CD4-positive, alpha-beta T cell treated with Interleukin-10 for 1 hour (primary cell): ENCODE measurements at places on chromosomes 7 and 10.

DNA sequence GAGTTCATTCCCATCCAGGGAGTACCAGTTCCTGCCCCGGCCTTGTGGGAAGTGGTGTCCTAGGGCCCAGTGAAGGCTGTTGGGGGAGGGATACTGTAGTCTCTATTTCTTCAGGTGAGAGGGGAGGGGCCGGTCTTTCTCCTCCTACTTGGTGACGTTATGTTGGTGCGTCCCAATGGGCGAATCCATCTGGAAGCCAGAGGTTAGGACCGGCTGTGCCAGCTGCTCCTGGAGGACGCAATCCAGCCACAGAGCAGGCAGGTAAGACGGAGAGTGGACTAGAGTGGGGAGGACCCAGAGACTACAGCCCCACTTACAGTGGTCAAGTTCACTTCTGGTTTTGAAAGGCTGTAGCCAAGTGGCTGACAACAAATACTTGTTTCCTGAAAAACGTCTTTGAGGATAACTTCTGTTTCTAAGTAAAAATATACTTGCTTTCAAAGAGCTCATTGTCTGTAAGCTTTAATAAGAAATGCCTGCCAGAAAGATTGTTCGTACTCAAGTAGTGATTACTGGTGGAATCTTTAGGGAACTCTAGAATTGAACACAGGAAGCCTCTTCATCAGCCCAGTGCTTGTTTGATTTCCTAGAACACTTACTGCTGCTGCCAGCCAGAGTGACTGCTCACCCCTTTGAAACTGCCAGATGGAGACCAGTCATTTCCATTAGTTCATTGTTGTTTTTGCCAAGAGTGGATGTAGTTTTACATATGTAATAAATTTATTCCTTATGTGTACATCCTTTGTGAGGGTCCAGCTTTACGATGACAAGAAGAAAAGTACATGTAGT, 25.4 kb downstream of the RBM33 start:
- no peak for DNase-seq

DNA sequence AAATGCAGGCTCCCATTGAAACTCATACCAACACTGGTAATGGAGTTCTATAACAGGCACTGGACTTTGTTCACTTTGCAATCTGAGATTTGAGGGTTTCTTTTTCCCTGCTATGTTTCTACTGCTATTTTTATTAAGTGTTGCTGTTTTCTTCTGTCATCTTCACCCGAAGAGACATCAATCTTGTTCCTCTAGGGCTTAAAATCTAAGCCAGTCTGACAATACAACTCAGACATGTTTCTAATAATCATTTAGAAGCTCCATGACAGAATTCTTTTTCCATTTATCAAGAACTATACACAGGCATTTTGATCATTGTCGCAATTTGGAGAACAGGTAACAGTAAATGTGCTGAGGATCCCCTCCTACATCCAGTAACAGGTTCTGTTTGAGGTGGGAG, 98.5 kb upstream of the GNAI1 start:
- no peak for DNase-seq

GRCh38 chr7:732556-732955, 5.5 kb upstream of the PRKAR1B start:
- no peak for DNase-seq

GRCh38 chr7:24572393-24572996, 757 bp upstream of the PALS2 start:
- DNase-seq, result peak; percentile 25

- no peak for DNase-seq
Measured at GRCh38 chr10:71842422-71842821, 8.6 kb downstream of the PSAP start.

GRCh38 chr7:157238087-157238486, 98.7 kb upstream of the DNAJB6 start:
- DNase-seq, result no peak

GRCh38 chr7:34622182-34622581, 35.8 kb upstream of the NPSR1 start:
- DNase-seq, result no peak

DNA sequence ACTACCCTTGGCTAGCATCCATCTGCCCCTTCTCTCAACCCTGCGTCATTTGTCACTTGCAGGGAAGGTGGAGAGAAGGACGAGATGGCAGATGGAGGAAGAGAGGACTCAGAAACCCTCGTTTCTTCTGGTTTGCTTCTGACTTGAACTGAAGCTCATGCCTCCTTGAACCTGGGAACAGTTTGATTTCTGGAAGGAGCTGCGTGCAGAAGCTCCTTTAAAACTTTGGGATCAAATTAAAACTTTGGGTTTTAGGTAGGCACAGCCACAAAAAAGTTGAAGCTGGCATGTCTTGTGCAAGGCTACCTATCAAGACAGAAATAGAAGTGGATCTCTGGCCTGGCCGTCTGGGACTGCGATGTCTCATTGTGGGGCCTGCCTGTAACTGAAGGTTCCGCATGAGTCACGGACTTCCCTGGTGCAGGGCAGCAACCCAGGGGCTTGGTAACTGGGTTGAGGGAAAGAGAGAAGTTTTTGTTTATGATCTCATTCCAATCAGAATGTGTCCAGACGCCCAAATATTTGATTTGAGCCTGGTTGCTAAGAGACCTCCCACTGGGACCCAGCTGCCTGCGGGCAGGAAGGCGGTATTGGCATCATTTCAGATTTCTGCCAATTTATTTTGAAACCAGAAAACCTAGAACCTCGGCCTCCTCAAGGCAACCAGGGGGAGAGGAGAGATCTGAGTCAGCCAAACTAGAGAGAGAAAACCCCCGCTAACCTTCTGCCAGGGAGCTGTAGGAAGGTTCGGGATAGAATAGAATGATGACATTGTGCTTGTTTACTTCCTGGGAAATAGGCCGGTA, 15.8 kb upstream of the CAMK1D start:
- DNase-seq, result peak; percentile 53

DNA sequence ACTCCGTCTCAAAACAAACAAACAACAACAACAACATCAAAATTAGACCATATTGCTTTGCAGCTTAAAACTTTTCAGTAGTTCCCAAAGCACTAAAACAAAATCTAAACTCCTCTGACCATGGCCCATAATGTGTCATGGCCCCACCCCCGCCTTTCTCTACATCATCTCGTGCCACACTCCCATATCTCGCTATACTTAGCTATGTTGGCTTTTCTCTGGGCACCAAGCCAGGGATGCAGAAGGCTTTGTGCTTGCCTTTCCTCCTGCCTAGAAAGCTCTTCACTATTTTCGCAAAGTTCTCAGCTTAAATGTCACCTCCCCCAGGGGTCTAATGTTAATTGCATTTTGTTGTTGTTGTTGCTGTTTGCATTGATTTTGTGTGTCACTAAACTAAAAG, 15.1 kb upstream of the SLC16A12 start:
- DNase-seq, result no peak

DNA sequence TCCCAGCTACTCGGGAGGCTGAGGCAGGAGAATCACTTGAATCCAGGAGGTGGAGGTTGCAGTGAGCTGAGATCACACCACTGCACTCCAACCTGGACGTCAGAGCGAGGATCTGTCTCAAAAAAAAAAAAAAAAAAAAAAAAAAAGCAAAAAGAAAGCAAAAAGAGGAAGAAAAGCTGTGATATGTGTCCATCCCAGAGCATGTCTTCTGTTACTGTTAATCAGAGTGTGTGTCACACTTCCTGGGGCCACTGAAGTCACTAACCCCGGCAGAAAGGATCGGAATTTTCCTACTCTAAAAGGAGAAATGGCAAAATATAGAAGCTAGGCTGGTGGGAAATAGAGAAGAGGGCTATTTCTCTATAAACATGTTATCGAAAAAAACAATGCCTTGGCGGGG, 11.9 kb downstream of the PIK3AP1 start:
- peak; percentile 15 for DNase-seq

DNA sequence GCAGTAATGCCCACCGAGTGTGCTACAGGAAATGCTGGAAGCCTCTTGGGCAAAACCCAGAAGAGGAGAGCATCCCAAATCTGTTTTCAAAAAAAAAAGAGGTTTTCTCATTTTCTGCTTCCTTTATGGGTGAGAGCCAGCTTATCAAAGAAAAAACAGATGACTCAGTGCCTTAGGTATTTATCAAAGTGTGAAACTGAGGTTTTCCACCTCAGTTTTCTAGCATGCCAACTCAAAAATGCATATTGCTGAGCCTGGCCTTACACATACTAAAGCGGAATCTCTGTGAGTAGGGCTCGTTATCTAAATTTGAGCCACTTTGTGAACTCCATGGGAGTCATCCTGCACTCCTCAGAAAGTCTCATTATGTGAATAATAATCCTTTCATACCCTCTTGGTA, 705.1 kb downstream of the SUGCT start:
- DNase-seq, result no peak

DNA sequence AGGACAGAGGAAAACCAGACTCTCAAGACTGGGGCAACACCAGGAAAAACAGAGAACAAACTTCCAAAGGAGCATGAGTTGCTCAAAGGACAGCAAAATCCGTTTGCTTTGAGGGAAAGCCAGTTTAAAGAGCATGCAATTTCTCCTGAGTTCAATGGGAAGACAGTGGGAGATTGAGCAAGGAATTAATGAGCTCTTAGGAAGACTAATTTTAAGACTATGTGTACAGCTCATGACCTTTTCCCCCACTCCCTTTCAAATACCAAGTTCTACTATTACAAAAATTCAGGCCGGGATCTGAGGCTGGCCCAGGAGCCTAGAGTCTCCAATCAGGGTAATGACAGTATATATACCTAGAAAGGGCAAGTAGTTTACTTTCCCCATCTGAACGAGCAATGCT, 79.2 kb downstream of the EPDR1 start:
- no peak for DNase-seq

- DNase-seq, result no peak
Measured at GRCh38 chr10:50397312-50398140, 146.2 kb upstream of the ASAH2 start.

GRCh38 chr10:85612378-85612775, 754.2 kb downstream of the GRID1 start:
- DNase-seq, result peak; percentile 63

DNA sequence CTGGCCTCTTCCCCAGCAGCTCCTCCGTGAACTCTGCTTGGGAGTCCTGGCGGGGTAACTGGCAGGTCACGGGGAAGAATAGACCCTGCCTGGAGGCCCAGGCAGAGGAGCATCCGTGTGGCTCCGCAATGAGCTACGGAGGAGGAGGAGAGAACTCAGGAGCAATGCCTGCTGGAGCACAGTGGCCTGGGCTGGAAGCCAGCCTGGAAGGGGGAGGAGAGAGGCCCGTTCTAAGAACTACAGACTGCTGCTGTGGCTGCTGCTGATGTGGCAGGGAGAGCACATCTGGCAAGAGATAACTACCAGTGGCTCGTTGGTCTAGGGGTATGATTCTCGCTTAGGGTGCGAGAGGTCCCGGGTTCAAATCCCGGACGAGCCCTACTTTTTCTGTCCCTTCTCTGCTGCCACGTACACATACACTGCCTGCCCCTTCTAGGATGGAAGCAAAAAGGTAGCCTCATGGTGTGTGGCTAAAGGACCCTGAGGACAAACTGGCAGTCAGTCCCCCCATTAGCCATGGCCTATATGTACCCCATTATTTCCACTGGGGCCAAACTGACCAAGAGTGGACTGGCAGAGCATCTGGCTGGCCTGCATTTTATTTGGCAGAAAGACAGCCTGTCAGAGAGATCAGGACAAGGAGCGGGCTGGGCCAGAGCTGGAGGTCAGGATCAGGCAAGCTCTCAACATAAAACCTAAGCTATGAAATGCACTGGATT, 7.7 kb upstream of the OPN1SW start:
- DNase-seq, result no peak

DNA sequence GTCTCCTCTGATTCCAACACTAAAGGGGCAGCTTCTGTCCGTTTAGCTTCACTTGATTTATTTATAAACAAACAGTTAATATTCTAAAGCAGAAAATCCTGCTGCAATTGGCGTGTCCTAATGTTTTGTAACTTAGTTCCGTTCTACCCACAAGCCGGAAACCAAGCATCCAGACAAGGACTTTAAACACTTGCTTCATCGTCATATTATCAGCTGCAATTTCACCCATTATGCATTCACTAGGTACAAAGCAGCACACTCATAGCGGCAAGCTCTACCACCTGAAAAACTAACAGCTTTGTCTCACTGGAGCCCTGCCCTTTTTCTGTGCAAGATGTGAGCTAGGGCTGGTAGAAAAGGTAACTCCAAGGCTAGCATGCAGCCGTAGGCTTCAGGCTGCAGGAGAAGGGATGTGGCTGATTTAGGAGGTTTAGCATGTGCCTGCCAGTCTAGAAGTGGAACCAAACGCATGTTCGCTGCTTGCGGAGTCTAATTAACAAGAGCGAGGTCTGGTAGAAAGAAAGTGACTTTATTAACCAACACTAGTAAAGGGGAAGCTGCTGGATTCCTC, 43.7 kb upstream of the BPGM start:
- DNase-seq, result no peak

DNA sequence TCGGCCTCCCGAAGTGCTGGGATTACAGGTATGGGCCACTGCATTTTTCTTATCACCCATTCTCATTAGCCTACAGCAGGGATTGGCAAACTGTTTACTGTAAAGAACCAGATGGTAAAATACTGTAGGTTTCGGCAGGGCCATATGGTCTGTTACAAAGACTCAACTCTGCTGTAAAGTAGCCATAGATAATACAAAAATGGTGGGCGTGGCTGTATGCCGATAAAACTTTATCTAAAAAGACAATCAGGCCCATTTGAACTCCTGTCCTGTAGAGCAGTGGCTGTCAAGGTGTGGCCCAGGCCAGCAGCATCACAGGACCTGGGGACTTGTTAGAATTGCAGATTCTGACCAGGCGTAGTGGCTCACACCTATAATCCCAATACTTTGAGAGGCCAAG, 134.3 kb downstream of the CUX1 start:
- DNase-seq, result no peak

DNA sequence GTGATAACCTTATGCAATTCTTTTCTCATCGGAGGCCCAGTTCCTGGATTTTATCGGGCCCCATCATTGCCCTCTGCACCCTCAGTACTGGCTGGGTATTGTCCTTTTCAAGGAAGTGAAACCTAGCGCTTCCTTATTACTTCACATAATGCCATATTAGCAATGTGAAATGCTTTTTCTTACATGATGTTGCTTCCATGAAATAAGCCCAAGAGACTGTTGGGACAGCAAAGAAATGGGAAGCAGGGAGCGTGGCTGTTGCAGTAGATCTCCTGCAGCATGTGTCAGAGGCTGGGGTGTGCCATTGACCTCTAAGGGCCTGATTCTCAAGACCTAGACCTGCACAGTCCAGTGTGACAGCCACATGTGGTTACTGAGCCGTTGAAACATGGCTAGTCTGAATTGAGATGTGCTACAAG, 8.1 kb downstream of the CHN2 start:
- DNase-seq, result peak; percentile 5

- DNase-seq, result no peak
Measured at GRCh38 chr10:9315292-9315691, 1260.8 kb downstream of the GATA3 start.

- no peak for DNase-seq
Measured at GRCh38 chr7:150405584-150406311, 26.6 kb downstream of the ZNF775 start.

GRCh38 chr10:79285315-79286197, 61.7 kb upstream of the PPIF start:
- no peak for DNase-seq

GRCh38 chr10:102231357-102232318, 5.5 kb downstream of the ELOVL3 start:
- DNase-seq, result peak; percentile 73

GRCh38 chr7:71506822-71507221, 374.9 kb downstream of the GALNT17 start:
- DNase-seq, result no peak
